HT1080 (cell line): ENCODE measurements at places on chromosomes 4 and X.
A peak's percentile ranks its signal among the peaks of the same experiment; 100 is the strongest.

GRCh38 chr4:101103381-101104142 is 243.8 kb downstream of the PPP3CA start:
- no peak for DNase-seq

DNA sequence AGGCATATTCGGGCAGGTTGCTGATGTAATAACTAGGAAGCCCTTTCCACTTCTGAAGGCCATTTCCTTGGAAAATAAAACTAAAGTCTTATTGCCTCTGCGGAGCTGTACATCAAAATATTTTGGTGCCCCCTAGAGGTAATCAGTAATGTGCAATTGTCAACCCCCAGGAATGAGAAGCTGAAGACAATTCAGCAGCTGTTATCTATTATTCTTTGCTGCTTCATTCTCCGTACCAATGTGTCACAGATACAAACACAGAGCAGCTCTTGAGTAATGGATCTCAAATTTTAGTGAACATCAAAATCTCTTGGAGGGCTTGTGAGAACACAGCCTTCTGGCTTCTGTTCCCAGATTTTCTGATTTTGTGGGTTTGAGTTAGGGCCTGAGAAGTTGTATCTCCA is 3.5 kb upstream of the SLIT2 start:
- peak; percentile 50 for DNase-seq

GRCh38 chrX:107207089-107207488 is 678 bp downstream of the DNAAF6 start:
- DNase-seq, result no peak

DNA sequence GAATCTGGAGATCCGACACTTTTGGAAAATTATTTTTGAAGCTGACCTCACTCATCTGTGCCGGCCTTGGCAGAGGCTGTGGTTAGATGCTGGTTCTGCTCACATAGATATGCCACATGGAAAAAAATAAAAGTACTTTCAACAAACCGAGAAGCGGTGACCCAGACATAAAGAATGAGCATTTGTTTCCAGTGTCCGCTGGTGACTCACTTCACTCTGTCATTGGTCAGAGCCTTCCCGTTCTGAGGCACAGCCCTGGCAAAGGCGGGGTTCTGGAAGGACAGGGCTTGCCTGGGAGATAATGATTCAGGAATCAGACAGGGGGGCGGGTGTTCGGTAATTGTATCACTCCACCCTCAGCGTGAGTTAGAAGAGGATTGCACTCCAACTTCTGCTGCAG is 172.4 kb upstream of the MXRA5 start:
- DNase-seq, result peak; percentile 87

- DNase-seq, result no peak
Measured at GRCh38 chr4:25860586-25861279, 2.1 kb downstream of the SEL1L3 start.

DNA sequence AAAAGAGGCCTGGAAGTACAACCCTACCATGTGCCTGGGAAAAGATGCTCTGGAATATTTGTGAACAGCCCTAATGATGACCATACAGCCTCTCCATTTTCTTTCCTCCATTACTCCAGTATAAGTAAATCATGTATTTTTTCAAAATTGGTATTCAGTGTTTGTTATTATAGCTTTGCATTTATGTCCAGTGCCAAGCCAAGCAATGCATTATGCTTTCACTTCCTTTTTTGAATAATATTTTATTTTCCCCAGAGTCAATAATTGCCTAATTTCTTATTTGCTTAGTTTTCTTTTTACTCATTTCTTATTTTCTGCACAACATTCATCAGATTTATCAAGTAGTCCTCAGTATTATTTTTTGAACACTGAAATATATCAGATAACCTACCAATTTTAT is 49.3 kb upstream of the EOLA2 start:
- no peak for DNase-seq

- DNase-seq, result no peak
Measured at GRCh38 chrX:35499071-35499862, 298.9 kb upstream of the MAGEB16 start.

GRCh38 chr4:77169481-77169880 is 12.5 kb downstream of the CCNG2 start:
- DNase-seq, result no peak

- peak; percentile 13 for DNase-seq
Measured at GRCh38 chrX:116749943-116750342, 287.2 kb upstream of the CT83 start.

DNA sequence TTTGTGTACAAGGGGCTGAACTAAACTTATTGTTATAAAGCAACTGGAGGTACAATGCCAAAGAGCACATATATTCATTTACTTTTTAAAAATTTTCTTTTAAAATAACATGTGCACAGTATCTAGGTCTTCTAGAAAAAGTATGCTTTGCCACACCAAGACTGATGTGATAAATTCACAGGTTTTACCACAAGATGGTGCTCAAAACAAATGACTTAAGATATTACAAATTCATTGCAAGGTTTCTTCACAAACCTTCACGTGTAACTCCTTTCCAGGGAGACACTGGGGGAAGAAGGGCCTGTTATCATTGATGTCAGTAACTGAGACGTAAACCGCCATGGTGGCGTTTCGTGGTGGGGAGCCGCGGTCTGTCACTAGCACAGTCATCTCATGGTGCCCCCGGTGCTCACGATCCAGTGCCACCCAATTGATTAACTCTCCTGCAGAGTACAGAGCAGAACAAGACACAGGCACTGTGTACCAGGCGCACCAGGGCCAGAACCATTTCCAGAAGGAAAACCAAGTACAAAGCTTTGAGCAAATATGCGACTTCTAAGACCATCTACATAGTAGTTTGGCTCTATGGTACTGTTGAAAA is 162.2 kb downstream of the DCHS2 start:
- peak; percentile 28 for DNase-seq

GRCh38 chrX:37378830-37379229 is 29.7 kb downstream of the PRRG1 start:
- DNase-seq, result no peak

GRCh38 chr4:78213218-78213617 is 156.1 kb downstream of the FRAS1 start:
- DNase-seq, result no peak

- no peak for DNase-seq
Measured at GRCh38 chr4:1011666-1012033, 224 bp downstream of the FGFRL1 start.

DNA sequence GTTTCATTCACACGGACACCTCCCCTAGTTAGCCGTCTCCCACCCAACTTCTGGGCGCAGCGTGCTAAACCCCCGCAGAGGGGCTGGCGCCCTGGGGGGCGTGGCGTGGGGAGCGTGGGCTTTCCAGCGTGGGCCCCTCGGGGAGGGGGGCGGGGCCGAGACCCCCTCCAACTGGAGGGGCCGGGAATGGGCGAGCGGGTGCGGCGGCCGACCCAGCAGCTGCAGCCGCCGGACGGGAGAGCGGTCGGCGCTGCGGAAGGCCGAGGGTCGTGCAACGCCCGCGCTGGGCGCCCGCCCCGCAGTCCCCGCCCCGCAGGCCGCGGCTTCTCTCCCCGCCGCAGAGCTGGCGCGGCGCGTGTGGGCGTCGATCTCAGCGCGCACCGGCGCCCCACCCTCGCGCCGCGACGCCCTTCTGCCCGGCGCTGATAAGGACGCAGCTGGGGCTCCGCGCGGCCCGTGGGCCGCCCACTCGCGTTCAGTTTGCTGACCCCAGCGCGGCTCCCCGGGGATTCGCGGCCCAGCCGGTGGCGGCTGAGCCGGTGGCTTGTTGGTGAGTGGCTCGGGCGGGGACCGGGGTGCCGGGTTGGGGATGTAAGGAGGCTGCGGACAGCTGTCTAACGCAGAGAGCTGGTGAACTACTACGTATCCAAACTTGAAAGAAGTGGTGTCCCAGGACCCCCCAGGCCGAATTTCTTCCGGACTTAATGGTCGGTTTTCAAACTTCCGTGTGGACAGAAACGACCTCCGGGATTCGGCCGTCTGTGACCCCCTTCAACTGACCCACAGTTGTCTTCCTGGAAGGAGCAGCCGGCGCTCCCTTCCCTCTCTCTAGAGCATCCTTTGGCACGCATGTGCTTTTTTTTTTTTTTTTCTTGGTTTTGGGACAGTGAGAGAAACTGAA is 1.5 kb downstream of the FHDC1 start:
- peak; percentile 32 for DNase-seq

DNA sequence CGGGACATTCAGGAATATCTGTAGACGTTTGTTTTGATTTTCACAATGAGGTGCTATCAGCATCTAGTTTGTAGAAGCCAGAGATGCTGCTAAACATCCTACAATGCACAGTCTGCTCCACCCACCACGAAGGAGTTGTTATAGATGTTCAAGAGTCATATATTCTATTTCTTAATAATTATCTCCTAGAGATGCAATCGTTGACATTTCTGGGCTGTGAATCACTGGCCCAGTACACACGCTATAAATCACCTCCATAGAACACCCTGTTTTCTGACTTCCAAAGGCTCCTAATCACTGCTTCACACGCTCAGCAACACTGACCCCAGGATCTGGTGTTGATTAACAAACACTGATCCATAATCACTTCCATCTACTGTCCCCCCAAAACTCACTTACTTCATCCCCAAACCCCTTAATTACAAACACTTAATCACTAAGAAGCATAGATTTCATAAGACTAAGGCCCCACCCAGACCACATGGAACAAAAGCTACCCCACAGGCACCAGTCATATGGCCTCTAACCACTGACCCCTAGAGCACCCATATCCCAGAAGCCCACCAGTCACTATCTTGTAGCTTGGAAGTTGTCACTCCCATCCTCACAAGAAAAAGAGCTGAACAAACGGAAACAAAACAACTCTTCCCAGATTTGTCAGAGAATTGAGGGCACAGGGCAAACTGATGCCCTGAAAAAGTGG is 31.7 kb upstream of the ZNF41 start:
- DNase-seq, result peak; percentile 27

- DNase-seq, result no peak
Measured at GRCh38 chr4:24471486-24472160, 112.7 kb downstream of the DHX15 start.

- no peak for DNase-seq
Measured at GRCh38 chr4:48102303-48102702, 31.7 kb downstream of the TXK start.

DNA sequence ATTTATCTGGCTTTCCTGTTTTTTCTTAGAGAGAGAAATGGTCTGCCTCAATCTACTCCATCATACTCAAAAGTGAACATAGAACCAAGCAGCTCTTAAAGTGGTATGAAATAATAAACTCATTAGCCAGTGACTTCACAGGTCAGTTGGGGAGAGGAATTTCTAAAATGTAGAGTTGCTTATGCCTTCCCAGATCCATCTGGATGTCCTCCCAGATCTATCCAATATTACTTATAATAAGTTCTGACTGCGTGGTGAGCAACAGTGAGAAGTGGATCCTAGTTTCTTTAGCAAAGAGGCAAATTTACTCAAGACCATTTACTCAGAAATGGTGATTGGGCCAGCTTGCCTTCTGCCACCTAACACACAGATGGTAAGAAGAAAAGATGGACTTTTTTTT is 748.0 kb downstream of the PCDH18 start:
- no peak for DNase-seq

DNA sequence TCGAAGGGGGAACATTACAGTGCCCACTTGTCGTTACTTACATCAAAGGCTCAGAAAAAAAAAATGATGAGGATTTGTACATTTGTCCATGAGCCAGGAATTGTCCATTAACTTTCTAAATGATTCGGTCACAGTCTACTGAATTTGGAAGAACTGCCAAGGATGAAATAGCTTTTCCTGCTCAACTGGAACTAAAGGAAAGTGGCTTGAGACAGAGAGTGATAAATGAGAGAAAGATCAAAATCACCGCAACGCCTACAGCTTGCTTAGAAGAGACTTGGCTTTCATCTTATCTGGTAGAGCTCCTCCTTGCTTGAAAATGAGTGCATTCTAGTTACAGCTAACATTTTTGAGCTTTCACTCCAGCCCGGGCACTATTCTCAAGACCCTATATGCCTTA is 55.5 kb upstream of the ADGRG2 start:
- no peak for DNase-seq

DNA sequence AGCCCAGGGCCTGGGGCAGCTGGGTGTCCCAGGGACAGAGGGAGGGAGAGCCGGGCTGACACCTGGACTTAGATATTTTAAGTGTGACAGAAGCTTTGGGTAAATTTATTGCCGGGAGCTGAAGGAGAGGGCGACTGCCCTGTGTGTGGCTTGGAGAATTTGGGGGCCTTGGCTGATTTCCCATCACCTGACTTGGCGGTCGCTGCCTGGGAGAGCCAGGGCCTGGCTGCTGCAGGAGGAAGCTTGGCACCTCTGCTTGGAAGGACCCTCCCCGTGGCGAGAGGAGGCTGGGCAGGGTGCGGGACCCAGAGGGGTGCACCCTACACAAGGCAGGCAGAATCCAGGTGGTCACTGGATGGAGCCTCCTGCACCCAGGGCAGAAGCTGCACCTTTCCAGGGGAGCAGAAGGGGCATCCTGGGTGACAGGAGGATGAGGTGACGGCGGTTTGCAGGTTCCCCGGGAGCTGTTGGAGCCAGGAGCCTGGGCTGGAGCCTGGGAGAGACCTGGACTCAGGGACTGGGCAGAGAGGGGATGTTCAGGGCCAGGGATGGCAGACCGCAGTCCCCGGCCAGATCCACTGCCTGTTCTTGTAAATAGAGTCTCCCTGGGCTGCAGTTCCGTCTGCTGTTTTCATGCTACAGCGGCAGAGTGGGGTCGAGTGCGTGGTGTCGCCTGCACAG is 72.0 kb downstream of the RGS12 start:
- no peak for DNase-seq

GRCh38 chr4:159495515-159496236 is 392.8 kb downstream of the RAPGEF2 start:
- no peak for DNase-seq
